ENCODE measurements at places on chromosomes 4 and X.

- DNase-seq, result no peak
Measured at GRCh38 chrX:49921109-49921508, 1.3 kb upstream of the CLCN5 start.

DNA sequence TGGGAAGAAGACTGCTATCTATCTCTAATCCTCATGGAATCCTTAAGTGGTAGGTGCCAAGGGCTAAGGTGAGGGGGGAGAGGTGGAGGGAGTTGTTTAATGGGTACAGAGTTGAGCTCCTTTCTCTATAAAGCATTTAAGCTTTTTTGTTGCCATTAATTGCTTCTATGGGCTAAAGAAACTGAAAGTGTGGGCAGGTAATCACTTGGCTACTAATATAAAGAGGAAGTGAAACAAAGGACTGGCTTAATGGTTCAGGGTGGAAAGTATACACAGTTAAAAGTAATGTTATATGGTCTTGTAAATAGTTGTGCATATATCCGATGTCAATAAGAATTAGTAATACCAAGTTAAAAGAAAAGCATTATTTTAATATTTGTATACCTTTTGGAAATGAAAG lies 83.9 kb downstream of the POLA1 start:
- DNase-seq, result no peak

- no peak for DNase-seq
Measured at GRCh38 chrX:96615448-96615847, 69.2 kb upstream of the DIAPH2 start.

GRCh38 chr4:77178560-77178959 lies 21.6 kb downstream of the CCNG2 start:
- DNase-seq, result no peak

- DNase-seq, result no peak
Measured at GRCh38 chr4:98648602-98649001, 9.8 kb downstream of the TSPAN5 start.

- no peak for DNase-seq
Measured at GRCh38 chr4:114211556-114211955, 232.1 kb upstream of the ARSJ start.

Measured in activated CD4-positive, alpha-beta T cell treated with anti-CD3 and anti-CD28 coated beads, Interleukin-2, amount 50 U/mL, for 24 hours (primary cell).